ENCODE measurements at places on chromosomes 5 and 9.
A peak's percentile ranks its signal among the peaks of the same experiment; 100 is the strongest.

- peak; percentile 61 for DNase-seq
These were observed 305.1 kb downstream of the PSAT1 start for GRCh38 chr9:78601957-78602565.

DNA sequence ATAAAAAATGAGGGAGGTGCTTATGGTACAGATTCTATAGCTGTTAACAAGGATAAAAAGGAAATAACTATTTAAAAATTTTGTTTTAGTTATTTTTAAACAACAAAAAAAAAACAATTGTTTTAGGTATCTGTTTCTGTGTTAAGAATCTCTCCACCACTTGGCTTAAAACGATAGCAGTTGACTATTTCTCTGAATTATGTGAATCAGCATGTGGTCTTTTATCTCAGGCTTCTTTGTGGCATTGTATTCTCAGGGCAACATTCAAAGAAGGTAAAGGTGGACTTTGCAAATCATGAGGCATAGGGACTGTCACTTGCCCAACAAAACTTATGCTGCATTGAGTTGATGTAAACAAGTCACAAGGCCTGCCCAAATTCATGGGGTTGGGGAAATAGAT is 55.2 kb downstream of the ERBIN start:
- DNase-seq: no peak

DNA sequence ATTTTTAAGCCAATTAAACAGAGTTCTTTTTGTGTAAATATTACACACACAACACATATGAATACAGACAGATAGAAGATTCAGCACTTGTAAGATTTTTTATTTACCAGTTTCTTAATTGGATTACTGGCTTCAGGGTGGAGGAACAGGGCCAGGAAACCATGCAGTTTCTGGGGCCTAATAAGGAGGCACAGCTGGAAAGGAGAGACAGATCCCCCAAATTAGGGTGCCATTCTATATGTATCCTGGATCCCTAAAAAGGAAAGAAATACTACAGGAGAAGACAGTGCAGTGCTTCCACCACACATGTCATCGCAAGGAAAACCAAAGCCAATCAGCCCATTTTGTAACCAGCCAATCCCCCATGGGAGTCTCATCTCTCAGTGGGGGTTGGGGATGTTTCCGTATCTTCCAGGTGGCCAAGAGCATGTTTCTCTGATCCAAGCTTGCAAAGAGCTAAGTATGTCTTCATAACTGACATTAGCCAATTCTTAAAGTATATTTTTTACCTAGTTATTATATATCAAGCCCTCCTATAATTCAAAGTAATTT is 15.8 kb upstream of the ABO start:
- no peak for DNase-seq

DNA sequence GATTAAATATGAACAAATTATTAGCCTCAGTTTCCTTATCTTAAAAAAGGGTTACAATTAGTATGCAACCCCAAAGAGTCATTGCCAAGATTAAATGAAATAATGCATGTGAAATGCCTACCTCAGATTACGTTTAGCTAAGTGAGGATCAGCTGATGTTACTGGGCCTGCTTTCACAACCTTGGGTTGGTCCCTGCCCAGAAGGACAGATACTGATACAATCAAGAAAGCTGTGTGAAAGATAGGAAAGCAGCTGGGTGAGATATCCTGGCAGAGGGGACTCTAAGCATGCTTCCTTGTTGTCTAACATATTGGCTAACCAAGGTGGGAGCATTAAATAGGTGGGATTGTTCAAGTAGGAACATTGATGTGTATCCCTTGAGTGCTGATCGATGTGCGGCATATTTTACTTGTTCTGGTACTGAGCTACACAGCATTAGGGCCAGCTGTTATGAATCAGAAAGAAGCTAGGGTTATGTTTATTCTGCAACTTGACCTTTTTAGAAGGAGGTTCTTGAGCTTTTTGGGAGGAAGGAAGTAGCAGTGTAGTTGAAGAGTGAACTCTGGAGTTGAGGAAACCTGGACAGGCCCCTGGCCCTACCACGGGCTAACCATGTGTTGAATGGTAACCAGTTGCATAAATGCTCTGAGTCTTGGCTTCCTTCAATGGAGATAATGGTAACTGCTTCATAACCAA is 28.9 kb downstream of the SNX24 start:
- DNase-seq: no peak

DNA sequence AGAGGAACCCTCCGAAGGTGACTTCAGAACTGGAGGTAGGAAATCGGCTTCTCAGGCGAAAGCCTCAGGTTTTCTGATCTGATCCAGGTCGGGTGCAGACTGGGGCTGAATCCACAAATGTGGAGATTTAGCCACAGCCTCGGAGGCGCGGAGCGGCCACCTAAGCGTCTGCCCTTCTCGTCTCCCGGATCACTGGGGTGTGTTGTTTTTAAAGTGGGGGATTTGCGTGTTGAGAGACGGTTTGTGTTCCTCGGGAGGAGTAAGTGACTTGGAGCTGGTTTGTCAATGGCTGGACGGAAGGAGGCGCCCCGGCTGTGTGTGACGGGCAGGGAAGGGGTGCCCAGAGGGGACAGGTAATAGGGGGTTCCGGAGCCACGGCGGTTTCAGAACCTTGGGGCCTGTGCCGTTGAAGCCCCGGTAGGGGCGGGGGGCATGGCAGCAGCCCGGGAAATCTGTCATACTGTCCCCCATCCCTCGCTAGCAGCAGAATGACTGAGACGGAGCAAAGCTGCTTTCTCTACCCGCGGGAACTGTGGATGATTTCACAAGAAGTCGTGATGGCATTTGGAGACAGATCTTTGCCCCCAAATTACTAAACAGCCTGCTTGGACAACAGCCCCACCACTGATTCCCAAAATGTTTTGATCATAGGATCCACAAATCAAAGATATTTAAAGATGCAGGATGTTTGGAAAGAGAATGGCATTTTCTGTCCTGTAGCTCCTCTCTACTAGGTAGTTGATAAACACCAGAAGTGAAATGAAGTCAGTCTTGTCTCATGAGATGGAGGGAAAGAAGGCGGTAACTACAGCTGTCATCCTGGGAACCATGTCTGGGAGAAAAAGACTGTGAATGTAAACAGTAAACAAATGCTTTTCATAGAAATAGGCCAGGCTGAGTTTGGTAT is 216.5 kb downstream of the PDZD2 start:
- peak; percentile 37 for DNase-seq

DNA sequence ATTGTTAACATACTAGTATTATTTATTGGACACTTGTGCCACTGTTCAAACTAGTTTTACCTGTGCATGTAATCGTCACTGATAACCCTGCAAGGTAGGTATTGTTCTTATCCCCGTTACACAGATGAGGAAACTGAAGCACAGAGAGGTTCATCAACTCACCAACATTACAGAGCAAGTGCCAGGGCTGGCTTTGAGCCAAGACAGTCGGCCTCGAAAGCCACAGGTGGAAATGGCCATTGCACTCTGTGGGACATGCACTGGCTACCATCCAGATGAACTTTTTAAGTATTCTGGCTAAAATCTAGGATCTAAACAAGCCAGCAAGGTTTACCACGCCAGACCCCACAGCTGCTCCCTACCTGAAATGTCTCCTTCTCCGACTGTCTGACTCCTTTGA is 57.9 kb downstream of the TEX10 start:
- DNase-seq: no peak

GRCh38 chr5:66239034-66239433 is 94.9 kb downstream of the SREK1 start:
- no peak for DNase-seq

DNA sequence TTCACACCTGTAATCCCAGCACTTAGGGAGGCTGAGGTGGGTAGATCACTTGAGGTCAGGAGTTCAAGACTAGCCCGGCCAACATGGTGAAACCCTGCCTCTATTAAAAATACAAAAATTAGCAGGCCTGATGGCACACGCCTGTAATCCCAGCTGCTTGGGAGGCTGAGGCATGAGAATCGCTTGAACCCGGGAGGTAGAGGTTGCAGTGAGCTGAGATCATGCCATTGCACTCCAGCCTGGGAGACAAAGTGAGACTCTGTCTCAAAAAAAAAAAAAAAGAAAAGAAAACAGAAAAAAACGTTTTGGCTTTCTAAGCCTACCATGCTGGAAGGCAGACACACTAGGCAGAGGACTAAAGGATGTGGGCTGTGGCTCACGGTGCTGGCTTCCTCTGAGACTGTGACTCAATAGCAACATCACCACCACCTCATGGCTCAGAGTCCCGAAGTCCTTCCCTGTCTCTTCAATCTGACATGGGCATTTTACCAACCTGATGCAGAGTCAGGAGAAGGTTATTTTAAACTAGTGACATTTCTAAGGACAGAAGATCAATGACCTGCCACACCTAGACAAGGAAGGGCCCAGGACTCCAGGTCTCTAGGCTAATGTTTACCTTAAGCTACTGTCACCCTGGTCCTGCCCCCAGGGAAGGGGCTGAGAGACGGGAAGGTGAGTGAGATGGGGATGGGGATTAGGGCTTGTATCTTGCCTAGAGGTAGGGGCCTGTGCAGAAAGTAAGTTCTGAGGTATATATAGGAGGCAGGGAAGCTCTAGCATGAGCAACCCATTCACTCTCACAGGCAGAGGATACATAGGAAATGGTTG is 3.7 kb downstream of the ECSCR start:
- peak; percentile 95 for DNase-seq

GRCh38 chr5:54820346-54821134 is 164.9 kb downstream of the ESM1 start:
- DNase-seq: no peak

DNA sequence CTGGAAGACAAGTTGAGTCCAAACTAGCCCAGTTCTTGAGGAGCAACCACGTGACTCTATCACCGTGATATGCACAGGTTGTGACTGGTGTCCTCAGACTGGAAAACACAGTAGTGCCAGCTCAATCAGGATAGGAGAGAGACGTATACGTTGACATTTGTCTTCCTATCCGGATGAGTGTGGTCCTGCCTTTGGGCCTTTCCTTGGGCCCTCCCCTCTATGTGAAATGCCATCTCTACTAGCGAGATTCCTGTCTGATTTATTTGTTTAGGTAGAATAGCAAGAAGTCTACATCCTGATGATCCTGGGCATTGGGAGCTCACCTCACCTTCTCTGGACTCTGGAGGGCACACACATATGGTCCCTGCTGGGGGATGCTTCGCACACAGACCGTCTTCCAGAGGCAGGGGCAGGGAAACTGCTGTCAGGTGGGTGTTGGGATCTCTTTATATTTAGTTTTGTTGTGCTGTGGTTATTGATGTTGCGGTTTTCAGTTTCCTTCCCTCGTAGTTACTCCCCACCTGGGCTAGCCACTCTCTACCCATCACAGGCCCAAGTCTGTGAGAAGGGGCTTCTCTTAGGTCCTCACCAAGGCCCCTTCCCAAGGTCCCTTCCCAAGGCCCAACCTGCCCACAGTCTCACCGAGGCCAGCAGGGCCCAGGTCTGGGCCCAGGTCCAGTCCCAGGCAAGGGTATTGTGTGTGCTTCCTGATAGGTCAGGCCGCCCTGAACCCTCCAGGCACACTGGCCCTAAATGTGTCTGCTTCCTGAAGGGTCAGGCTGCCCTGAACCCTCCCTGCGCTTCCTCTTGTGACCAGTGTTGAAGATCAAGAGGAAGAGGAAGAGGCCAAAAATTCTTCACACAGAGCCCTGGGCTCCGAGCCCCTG is 19.0 kb upstream of the SPINK4 start:
- no peak for DNase-seq

DNA sequence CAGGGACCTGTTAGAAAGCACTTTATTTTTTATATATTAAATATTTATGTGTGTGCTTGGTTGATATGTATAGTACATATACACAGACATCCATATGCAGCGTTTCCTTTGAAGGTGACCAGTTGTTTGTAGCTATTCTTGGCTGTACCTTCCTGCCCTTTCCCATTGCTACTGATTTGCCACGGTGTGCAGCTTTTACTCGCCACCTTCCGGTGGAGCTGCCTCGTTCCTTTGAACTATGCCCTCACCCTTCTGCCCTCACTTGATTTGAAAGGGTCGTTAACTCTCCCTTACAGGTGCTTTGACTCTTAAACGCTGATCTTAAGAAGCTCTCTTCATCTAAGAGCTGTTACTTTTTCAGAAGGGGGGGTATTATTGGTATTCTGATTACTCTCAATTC is 20.5 kb downstream of the RGMB start:
- DNase-seq: no peak

GRCh38 chr9:36898431-36899020 is 135.5 kb downstream of the PAX5 start:
- DNase-seq: no peak

DNA sequence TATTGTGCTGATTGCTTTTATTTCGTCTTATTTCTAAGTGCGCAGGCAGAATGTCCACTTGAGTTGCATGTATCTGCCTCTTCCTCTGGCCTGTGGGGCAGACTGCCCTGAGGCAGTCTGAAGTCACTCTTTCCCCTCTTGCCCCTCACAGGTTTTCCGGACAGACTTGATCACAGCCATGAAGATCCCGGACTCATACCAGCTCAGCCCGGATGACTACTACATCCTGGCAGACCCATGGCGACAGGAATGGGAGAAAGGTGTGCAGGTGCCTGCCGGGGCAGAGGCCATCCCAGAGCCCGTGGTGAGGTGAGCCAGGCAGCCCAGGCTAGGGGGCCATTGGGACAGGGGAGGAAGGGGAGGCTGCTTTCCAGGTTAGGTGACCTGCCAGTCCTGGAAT is 26.4 kb downstream of the JADE2 start:
- no peak for DNase-seq

- no peak for DNase-seq
These were observed 17.0 kb upstream of the RNF20 start for GRCh38 chr9:101516655-101517054.

- DNase-seq: no peak
These were observed 318.0 kb downstream of the ADAMTS6 start for GRCh38 chr5:65163698-65164097.

DNA sequence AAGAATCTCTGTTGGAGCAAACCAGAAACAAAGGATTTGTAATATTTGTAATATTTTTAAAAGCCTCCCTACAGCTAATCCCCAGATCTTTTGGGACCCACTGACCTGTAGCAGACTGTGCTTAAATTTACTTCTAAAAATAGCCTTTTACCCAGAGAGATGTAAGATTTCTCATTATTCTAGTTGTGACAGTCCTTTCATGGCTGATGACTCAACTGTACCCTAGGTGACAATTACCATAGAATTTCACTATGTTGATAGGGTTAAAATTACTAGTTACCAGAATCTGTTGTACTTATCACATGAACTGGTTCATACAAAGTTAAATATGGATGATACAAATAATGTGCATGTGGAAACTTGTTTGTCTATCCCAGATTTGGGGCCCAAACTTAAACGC is 543.9 kb upstream of the SEMA6A start:
- no peak for DNase-seq
